ENCODE measurements at places on chromosomes 7 and 10. TPM values are rescaled to one million over a fixed set of nuclear protein-coding genes. Genes with fewer than 3 reads are reported as not detected.

The KDM7A gene
- total RNA-seq = 8.9 TPM

The PDZD8 gene
- 24.4 TPM for total RNA-seq

The PRR15 gene
- 0.17 TPM for total RNA-seq

The ZNF786 gene
- 7.7 TPM for total RNA-seq

The C10orf62 gene
- total RNA-seq = 0.34 TPM

The OR9A2 gene
- not detected for total RNA-seq

The ZNF425 gene
- 3.5 TPM for total RNA-seq

The CYP2C18 gene
- total RNA-seq = not detected

The FAM13C gene
- 16.7 TPM for total RNA-seq

The ALOX5 gene
- total RNA-seq = 0.34 TPM

The C10orf71 gene
- not detected for total RNA-seq

The EEPD1 gene
- 5.1 TPM for total RNA-seq

The ZC3HAV1L gene
- total RNA-seq = 16.4 TPM

The PLAC9 gene
- 0.68 TPM for total RNA-seq

The C10orf143 gene
- 0.14 TPM for total RNA-seq

The AGK gene
- 31.8 TPM for total RNA-seq

The ERVW-1 gene
- total RNA-seq = not detected

The PRTFDC1 gene
- 8.0 TPM for total RNA-seq

The ZNF32 gene
- total RNA-seq = 34.4 TPM

The ZNF680 gene
- total RNA-seq = 12.6 TPM

The ACTR3C gene
- 9.5 TPM for total RNA-seq

The FAM25A gene
- not detected for total RNA-seq

The TRIM50 gene
- not detected for total RNA-seq

The WAC gene
- total RNA-seq = 51.6 TPM

The LGI1 gene
- not detected for total RNA-seq

The ETV1 gene
- total RNA-seq = 5.6 TPM

The TMEM270 gene
- not detected for total RNA-seq

The ZFAND2A gene
- 27.7 TPM for total RNA-seq

The TRPV5 gene
- total RNA-seq = not detected

All from dermis blood vessel endothelial cell (primary cell).